ENCODE measurements at places on chromosomes 2 and 18. TPM values are rescaled to one million over a fixed set of nuclear protein-coding genes. Genes with fewer than 3 reads are reported as not detected.

CYP20A1 gene
- total RNA-seq: 33.7 TPM

NRP2 gene
- 67.8 TPM for total RNA-seq

MOGAT1 gene
- not detected for total RNA-seq

CYB5A gene
- total RNA-seq: 23.5 TPM

FAM110C gene
- 2.3 TPM for total RNA-seq

PDE11A gene
- 3.9 TPM for total RNA-seq

PLB1 gene
- total RNA-seq: 10.6 TPM

MRPL33 gene
- total RNA-seq: 102 TPM

HOXD11 gene
- total RNA-seq: not detected

ATP5MC3 gene
- 108 TPM for total RNA-seq

ST8SIA5 gene
- total RNA-seq: 7.8 TPM

CABLES1 gene
- total RNA-seq: 8.1 TPM

TYMS gene
- 8.3 TPM for total RNA-seq

GAL3ST2 gene
- total RNA-seq: 0.69 TPM

LRRTM1 gene
- 18.7 TPM for total RNA-seq

FAP gene
- 2.3 TPM for total RNA-seq

Measured in diencephalon (tissue), 1 donor.